ENCODE measurements at places on chromosomes 2 and 18.

GRCh38 chr2:226515344-226516055 is 284.1 kb downstream of the IRS1 start:
- no peak for DNase-seq

GRCh38 chr2:162317058-162317742 is 1.3 kb downstream of the IFIH1 start:
- DNase-seq: peak; percentile 15

DNA sequence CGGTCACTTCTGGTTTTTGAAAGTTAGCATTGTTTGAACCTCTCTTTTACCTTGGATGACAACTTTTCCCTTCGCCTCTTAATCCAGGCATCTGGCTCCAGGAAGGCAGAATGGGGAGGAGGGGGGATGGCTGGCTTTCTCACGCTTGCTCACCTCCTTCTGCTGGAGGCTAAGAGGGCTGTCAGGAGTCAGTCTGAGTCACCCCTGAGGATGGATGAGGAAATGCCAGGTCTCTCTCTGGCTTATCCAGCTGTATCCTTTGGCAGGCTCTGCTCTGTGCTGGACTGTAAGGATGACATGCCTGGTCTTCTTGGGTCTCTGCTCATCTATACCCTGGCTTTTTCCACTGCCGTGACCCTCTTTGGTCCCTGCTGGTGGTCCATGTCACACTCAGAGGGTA is 142.9 kb upstream of the GYPC start:
- DNase-seq: no peak

GRCh38 chr2:46530639-46531038 is 51.3 kb downstream of the TMEM247 start:
- no peak for DNase-seq

DNA sequence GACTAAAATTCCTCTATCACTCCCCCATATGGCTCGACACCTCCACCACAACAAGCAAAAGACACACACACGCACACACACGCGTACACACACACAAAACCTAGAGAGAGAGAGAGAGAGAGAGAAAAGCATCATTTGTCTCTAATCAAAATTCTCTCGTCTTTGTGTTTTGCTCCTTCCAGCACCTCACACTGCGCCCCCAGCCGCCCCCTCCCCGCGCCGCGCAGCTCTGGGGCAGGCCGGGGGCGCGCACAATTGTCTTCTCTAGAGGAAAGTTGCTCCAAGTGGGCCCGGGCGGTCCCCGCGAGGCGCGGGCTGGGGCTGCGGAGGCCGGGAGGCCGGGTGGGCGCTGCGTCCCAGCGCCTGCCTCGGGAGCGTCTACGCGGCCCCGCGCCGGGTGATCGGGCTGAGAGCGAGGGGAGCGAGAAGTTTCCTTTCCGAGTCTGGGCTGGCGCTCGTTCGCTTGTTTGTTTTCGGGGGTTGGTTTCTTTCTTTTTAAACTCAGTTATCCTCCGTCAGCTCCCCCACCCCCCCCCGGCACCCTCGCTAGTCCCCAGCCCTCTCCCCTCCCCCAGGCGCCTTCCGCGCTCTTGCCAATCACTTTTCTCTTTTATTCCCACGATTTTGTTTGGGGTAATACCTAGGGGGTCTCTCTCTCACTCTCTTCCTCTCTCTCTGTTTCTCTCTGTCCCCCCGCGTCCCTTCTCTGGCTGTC is 4.1 kb downstream of the ZEB2 start:
- no peak for DNase-seq

DNA sequence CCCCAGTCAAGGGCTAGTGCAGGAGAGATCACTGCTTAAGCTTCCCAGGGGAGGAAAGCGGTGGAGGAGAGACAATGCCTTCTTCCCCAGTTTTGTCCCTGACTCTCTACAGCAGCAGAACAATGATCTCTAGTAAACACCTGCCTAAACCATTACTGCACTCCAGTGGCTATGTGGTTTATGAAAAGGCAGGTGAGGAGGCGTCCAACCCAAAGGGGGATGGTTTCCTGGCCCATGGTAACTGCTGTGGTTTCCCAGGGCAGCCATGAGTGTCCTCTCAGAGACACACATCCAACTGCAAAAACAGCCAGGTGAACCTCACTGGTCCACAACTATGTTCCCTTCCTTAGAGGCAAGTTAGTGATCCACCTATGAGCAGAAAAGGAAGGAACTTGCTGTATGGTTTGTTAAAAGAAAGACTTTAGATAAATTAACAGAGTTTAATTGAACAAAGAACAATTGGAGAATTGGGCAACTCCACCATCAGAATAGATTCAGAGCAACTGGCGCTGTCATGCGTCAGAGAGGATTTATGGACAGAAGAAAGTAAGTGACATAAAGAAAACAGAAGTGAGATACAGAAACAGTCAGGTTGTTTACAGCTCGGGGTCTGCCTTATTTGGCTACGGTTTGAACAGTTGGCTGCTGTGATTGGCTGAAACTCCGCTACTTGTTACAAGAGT is 4.8 kb upstream of the TTC39C start:
- DNase-seq: peak; percentile 86

- DNase-seq: no peak
These were observed 898.2 kb downstream of the NRXN1 start for GRCh38 chr2:50133766-50134165.

DNA sequence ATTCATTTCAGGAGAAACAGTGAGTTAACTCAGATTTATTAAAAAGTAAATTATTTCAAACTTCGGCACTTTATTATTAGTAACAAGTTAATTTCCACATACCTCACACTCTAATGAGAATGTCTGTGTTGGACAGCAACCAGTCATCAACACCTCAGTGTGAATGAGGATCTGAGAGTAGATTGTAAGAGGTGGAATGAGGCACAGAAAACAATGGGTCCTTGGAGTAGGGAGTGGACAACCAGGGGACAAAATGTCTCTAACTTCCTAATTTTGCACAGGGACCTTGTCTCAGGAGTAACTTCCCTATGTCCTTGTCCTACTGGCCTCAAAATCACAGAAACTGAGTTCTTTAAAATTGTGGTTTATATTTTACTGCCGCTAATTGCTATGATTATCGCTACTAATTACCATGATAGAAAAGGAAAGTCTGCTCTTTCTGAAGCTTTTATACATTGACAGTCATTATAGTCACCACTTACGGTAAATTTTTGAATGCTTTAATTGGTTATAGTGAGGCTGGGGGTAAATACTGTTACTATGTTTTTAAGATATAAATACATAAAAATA is 82.2 kb upstream of the LRPPRC start:
- peak; percentile 16 for DNase-seq

DNA sequence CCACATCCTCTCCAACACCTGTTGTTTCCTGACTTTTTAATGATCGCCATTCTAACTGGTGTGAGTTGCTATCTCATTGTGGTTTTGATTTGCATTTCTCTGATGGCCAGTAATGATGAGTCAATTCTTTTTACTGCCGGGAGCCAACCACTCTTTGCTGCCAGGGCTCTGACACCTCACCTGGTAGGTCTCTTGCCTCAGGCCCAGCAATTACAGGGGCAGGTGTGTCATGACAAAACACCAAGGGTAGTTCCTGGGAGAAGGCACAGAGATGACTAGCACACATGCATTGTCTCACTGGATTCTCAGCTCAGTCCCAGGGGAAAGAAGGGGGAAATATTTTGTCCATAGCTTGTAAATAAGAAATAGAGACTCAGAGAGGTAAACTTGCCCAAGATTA is 122.3 kb downstream of the CHST9 start:
- DNase-seq: no peak

DNA sequence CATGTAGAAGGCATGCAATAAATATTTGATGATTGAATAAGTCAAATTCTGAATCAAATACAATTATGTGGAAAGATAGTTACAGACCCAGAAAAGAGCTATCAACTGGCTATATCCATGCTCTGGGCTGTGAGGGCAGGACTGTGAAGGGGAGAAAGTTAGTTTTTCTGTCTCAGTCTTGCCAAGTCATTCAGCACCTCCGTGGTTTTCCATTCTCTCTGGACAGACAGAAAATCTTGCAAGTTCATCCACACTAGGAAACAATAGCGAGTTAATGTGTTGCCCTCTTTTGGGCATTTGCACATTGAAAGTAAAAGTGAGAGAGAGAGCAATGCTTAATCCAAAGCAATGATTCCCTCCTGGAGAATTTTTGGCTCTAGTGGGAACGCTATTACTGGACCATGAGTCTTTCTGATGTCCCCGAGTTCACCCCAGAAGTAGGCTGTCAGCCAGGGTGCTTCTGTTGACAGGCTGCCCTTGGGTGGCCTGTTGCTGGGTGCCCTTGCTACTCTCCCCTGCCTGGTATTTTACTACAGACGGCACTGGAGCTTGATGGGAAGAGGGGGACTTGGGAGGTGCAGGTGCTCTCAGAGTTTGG is 238.3 kb downstream of the LOXHD1 start:
- peak; percentile 20 for DNase-seq

DNA sequence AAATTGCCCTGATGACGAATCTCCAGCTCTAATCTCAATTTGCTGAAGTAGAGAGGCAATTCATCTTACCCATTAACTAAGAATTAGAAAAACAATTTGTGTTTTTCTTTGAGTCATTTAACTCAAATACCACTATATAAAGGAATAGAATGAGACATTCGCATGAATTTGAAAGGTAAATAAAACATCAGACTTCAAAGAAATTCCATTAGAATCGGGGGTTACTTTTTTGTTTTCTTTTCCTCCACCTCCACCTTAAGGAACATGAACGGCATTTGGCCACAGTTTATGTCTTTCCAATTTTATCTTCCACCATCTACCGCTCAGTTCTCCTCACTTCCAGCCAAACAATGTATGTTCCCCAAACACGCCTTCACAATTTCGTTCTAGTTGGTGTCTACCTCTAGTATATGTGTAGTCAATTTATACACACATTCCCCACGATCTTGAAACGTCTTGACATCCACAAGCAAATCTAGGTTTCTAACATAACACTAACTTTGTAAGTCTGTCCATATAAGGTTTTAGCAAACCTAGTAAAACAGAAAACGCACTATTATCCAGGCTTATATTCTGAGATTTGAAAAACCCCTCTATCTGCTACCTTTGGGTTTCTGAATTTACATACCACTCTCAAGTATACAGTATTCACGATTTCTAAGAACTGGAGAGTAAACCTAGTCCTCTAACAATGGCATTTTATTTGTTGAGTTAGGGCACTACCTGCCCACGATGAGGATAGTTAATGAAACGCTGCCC is 1.2 kb upstream of the SMCHD1 start:
- DNase-seq: no peak

DNA sequence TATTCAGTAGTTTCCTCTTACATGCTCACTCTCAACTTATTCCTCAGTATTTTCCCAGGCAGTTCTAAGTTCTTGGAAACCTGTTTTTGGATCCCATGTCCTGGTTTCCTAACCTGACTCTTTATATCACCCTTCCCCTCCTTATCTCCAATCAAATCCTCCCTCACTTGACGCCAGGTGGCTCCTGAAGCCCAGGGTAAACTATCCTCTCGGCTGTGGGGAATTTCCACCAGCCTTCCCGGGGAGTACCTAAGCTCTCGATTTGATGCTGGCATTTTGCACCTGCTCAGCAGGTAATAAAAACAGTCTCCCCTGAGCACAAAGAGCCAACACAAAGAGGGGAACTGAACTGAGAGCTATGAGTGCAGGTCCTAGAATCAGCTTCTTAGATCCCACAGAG is 538.0 kb downstream of the SLC4A3 start:
- DNase-seq: no peak

DNA sequence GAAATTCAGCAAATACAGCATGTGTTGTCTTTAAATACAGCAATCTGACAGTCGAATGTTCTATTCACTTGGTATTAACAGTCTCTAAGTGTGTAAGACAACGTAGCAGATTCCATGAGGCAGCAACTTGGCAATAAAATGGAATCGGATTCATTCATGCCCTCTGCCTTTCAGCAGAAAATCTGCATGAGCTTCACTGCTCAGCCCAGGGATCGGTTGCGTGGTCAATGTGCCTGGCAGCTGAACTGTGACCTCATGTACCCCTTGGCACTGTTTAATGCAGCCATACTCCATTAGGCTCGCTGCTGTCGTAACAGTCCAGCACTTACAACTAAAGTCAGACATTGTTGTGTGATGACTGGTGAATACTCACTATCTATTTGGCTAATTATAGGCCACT is 17.7 kb upstream of the RGPD4 start:
- DNase-seq: no peak

- DNase-seq: no peak
These were observed 10.1 kb upstream of the TANC1 start for GRCh38 chr2:158958365-158958764.

Data from GM12865 (cell line).